IMR-90 (cell line): ENCODE measurements at places on chromosomes 4 and X. TPM values are rescaled to one million over a fixed set of nuclear protein-coding genes. Genes with fewer than 3 reads are reported as not detected.

- peak overlapping the region; percentile 63 for H3K4me3 ChIP-seq
- no peaks in the 10 kb centered on the region for H3K36me3 ChIP-seq
- H3K27me3 ChIP-seq = peaks cover 15% of the 10 kb centered on the region
- H3K27ac ChIP-seq = peak overlapping the region; percentile 4; the same call in 1 of the 2 replicates
These were observed 709 bp downstream of the GPAT3 start for GRCh38 chr4:83536362-83537272.

DNA sequence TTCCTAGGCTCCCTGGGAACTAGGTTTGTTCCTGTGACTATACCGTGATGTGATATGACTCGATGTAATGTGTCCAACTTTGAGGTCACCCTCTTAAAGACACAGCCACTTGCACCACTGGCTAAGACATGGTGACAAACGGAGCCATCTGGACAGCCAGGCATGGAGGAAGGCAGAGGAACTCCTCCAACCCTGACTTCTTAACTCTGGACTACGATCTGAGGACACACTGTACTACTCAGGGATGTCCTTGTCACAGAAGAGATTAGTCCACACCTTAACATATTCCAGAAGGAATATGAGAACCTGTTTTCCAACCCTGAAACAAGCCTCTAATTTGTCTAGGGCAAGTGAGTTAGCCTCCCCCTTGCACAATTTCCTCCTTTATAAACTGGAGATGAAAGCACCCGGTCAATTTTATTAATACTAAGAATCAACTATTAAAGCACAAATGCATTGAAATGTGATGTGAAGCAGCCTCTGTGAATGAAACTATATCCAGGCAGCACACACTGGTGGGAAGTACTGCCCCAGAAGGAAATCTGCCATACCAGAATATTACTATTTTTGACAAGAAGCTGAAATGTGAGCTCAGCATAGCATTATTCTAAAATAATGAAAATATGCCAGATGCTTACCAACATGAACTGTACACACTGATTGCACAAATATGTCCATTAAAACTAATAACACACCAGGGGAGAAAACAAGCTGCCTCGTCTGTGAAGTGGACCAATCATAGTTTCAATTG is 47.3 kb downstream of the TSPAN5 start:
- no peak overlapping the region for H3K27ac ChIP-seq
- no peak overlapping the region for H3K4me3 ChIP-seq
- no peak for DNase-seq
- no peaks in the 10 kb centered on the region for H3K27me3 ChIP-seq
- H3K36me3 ChIP-seq = no peaks in the 10 kb centered on the region

- H3K27me3 ChIP-seq = no peaks in the 10 kb centered on the region
- no peaks in the 10 kb centered on the region for H3K4me1 ChIP-seq
- no peaks in the 10 kb centered on the region for H3K36me3 ChIP-seq
- H3K27ac ChIP-seq = no peak overlapping the region; the same call in 1 of the 2 replicates
- DNase-seq = peak; percentile 35
- H3K4me3 ChIP-seq = no peak overlapping the region
These were observed 74.1 kb upstream of the WDR44 start for GRCh38 chrX:118271775-118272174.

DNA sequence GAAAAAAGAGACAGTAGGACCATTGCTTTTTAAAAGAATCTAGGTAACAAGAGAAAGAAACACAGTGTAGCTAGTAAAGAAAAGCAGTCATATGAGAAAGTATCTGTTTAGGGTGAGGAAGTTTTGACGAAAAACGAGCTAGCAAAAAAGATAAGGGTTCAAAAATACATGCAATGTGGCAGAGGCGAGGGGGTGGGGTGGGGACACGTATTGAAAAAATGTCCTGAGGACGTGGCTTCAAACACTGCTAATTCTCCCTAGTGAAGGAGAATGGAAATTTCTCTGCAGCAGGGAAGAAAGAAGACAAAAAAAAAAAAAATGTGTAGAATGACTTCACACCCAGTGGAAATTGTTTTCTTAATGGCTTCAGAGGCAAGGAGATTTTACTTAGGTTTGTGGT is 856.4 kb upstream of the INTU start:
- no peak for DNase-seq
- H3K4me1 ChIP-seq = peaks cover 8% of the 10 kb centered on the region; the same call in 1 of the 2 replicates
- H3K4me3 ChIP-seq = no peak overlapping the region
- H3K27ac ChIP-seq = peak overlapping the region; percentile 61; the same call in 1 of the 2 replicates

The CISD2 gene
- 14.3 and 14.4 TPM in 2 replicates for polyA plus RNA-seq

DNA sequence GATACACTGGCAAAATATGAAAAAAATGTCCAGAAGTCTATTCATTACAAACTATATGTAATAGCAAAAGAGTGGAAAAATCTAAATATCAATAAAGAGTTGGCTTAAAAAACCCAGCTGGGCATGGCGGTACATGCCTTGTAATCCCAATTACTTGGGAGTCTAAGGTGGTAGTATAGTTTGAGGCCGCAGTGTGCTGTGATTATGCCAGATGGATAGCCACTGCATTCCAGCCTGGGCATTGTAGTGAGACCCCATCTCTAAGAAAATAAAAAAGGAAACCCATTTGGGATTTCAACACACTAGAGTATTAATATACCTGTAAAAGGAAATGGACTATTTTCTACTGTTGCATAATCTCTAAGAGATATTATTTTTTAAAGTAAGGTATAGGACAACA is 45.4 kb downstream of the AFF1 start:
- H3K4me3 ChIP-seq = no peak overlapping the region
- no peaks in the 10 kb centered on the region for H3K36me3 ChIP-seq
- H3K27me3 ChIP-seq = no peaks in the 10 kb centered on the region
- no peak for DNase-seq
- no peak overlapping the region for H3K27ac ChIP-seq
- no peaks in the 10 kb centered on the region; the same call in 1 of the 2 replicates for H3K4me1 ChIP-seq

- H3K4me1 ChIP-seq = no peaks in the 10 kb centered on the region
- H3K27ac ChIP-seq = no peak overlapping the region
- no peak overlapping the region for H3K4me3 ChIP-seq
- DNase-seq = no peak
- peaks cover 12% of the 10 kb centered on the region for H3K36me3 ChIP-seq
- no peaks in the 10 kb centered on the region for H3K27me3 ChIP-seq
These were observed 9.6 kb downstream of the ZAR1 start for GRCh38 chr4:48499551-48500066.

GRCh38 chr4:135382280-135382959 is 1180.8 kb upstream of the PABPC4L start:
- H3K4me1 ChIP-seq = no peaks in the 10 kb centered on the region
- H3K36me3 ChIP-seq = no peaks in the 10 kb centered on the region
- no peaks in the 10 kb centered on the region for H3K27me3 ChIP-seq
- DNase-seq = peak; percentile 1
- no peak overlapping the region for H3K4me3 ChIP-seq
- H3K27ac ChIP-seq = no peak overlapping the region

- DNase-seq = no peak
These were observed 210.7 kb downstream of the FRAS1 start for GRCh38 chr4:78267790-78268189.

DNA sequence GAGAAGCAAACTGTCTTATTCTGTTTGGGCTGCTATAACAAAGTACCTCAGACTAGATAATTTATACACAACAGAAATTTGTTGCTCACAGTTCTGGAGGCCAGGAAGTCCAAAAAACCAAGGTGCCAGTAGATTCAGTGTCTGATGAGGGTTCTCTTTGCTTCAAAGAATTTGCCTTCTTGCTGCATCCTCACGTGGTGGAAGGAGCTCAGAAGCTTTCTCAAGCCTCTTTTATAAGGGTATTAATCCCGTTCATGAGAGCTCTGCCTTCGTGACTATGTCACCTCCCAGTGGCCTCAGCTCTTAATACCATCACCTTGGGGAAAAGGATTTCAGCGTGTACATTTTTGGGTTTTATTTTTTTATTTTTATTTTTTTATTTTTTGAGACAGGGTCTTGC is 20.1 kb downstream of the CA5B start:
- DNase-seq = no peak
- H3K4me3 ChIP-seq = no peak overlapping the region
- H3K36me3 ChIP-seq = no peaks in the 10 kb centered on the region
- no peaks in the 10 kb centered on the region for H3K4me1 ChIP-seq
- no peaks in the 10 kb centered on the region for H3K27me3 ChIP-seq
- H3K27ac ChIP-seq = no peak overlapping the region

DNA sequence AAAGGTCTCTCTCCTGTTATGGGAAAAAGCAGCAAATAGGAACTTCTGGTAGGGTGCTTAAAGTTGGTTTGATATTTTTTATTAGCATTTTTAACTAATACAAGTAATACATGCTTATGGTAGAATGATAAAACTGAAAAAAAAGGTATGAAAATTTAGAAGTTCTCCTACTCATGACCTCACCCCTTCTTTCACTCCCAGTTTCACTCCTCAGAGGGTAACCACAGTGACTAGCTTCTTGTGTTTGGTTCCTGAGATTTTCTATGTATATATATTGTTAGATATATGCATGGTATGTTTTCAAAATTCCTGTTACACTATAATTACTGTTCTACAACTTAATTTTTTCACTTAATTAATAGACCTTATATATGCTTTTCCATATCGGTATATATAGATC is 66.5 kb downstream of the AR start:
- H3K36me3 ChIP-seq = no peaks in the 10 kb centered on the region
- H3K27ac ChIP-seq = no peak overlapping the region
- no peak overlapping the region for H3K4me3 ChIP-seq
- no peak for DNase-seq

DNA sequence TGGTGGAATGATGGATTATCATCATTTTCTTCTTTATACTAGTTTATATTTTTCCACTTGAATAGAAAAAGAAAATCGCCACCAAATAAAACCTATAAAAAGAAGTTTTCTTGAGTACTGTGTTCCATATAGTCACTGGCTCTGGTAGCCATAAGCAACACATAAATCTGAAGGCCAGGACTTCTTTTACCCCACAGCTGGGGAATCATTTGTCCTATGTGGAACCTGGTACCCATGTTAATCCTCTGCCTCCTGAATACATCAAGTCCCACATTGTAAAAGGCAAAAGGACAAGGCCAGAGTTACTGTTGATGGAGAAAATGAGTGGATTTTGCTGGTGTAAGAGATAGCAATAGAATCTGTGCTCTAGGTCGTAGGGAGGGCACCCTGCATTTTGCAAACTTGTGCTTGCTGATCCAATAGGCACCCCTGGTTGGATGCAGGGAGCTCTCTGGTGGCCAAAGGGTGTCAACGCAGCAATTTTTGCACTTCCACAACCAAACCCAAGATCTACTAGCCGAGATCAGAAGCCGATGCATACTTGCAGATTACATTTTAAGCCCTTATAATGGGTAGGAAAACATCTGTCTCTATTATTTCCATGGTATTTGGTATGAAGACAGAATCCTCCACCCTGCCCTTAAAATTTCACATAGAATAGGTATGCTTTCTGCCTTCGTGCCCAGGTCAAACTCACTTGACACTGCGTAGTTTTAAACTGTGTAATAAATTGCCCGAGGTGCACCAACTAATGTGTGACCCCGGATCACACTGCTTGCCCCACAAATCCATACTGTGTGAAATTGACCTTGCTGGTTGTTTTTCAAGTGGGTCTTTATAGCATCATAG is 146.2 kb upstream of the SCML1 start:
- peaks cover 5% of the 10 kb centered on the region for H3K4me1 ChIP-seq
- H3K4me3 ChIP-seq = no peak overlapping the region
- H3K27ac ChIP-seq = peak overlapping the region; percentile 33; the same call in 1 of the 2 replicates
- H3K27me3 ChIP-seq = no peaks in the 10 kb centered on the region

GRCh38 chr4:1472911-1473518 is 66.8 kb upstream of the NKX1-1 start:
- no peaks in the 10 kb centered on the region for H3K4me1 ChIP-seq
- DNase-seq = no peak
- H3K27me3 ChIP-seq = peaks cover 17% of the 10 kb centered on the region
- H3K36me3 ChIP-seq = no peaks in the 10 kb centered on the region
- H3K4me3 ChIP-seq = no peak overlapping the region

The SHOX gene
- polyA plus RNA-seq = not detected in 2 replicates

The MAOA gene
- polyA plus RNA-seq = 0.14 and 0.17 TPM in 2 replicates

The IQCM gene
- polyA plus RNA-seq = not detected in 2 replicates

DNA sequence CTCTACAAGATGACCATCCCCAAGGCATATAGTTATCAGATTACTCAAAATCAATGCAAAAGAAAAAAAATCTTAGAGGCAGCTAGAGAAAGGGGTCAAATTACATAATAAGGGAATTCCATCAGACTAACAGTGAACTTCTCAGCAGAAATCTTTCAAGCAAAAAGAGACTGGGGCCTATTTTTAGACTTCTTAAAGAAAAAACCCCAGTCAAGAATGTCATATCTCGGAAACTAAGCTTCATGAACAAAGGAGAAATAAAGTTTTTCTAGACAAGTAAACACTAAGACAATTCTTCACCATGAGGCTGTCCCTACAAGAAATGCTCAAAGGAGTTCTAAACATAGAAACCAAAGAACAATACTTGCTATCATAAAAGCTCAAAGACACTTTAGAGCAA is 51.7 kb downstream of the RAB28 start:
- H3K27ac ChIP-seq = no peak overlapping the region
- no peaks in the 10 kb centered on the region for H3K36me3 ChIP-seq
- no peaks in the 10 kb centered on the region for H3K27me3 ChIP-seq

- H3K27me3 ChIP-seq = no peaks in the 10 kb centered on the region
- H3K36me3 ChIP-seq = 0 out of 2 replicates have a peak, but pooled peaks cover 2% of the 10 kb centered on the region
- H3K4me1 ChIP-seq = peaks cover 19% of the 10 kb centered on the region
- H3K27ac ChIP-seq = no peak overlapping the region
- no peak for DNase-seq
These were observed 13.0 kb downstream of the SH3BP2 start for GRCh38 chr4:2805712-2806389.

The HS6ST2 gene
- not detected in 2 replicates for polyA plus RNA-seq

The LANCL3 gene
- not detected in 2 replicates for polyA plus RNA-seq

- no peak overlapping the region for H3K4me3 ChIP-seq
- DNase-seq = no peak
- H3K27ac ChIP-seq = no peak overlapping the region
- H3K27me3 ChIP-seq = no peaks in the 10 kb centered on the region
- no peaks in the 10 kb centered on the region for H3K36me3 ChIP-seq
These were observed 31.9 kb downstream of the ANAPC10 start for GRCh38 chr4:145066063-145066501.

DNA sequence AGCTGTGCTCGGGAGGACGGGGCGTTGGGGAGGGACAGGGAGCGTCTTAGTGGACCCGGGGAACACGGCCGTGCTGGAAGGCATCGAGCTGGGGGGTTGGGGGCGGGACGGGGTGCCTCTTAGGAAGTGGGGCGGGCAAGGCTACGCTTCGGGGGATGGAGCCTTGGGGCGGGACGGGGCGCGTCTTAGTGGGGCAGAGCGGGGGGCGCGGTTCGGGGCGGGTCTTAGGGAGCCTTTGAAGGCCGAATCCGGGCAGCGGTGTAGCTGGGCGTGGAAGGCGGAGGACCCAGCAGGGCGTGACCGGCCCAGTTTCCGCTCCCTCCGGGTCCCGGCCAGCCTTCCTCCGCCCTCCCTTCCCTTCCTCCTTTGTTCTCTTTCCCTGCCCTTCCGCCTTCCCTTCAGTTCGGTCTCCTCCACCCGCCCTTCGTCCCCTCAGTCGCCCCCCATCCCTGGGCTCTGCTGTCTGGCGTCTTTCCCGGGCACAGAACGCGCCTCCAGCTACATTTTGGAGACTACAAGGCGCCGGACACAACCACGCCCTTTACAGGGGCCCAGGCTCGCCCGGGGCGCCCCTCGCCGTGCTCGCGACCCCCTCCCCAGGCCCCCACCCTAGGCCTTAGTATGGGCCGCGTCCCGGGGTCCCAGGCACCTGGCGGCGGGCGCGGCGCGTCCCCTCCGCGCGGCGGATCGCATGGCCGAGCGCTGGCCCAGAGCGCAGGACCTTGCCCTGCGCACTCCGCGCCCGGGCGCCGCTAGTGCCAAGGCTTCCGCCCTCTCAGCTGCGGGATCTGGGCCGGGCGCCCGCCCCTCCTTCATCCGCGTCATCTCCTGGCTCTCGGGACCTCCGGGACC is at the start of gene ARSD:
Gene ARSD, minus strand, starts transcription at position 757 of the 852 bp plus-strand sequence. Its CDS starts 64 bp downstream, at position 693.
- H3K27me3 ChIP-seq = no peaks in the 10 kb centered on the region
- no peaks in the 10 kb centered on the region for H3K36me3 ChIP-seq

The NR0B1 gene
- not detected in 2 replicates for polyA plus RNA-seq

GRCh38 chr4:123876671-123877101 is 480.1 kb downstream of the SPRY1 start:
- no peaks in the 10 kb centered on the region for H3K36me3 ChIP-seq
- H3K27me3 ChIP-seq = no peaks in the 10 kb centered on the region
- no peak for DNase-seq
- H3K27ac ChIP-seq = no peak overlapping the region
- H3K4me3 ChIP-seq = no peak overlapping the region
